LHCN-M2 (cell line): ENCODE measurements at places on chromosomes 16 and 17. TPM values are rescaled to one million over a fixed set of nuclear protein-coding genes. Genes with fewer than 3 reads are reported as not detected.

Gene KRTAP9-8
- not detected in 2 replicates for total RNA-seq

Gene NPW
- 1.3 TPM in 2 replicates for total RNA-seq

Gene KRTAP1-1
- not detected in 2 replicates for total RNA-seq

Gene KRT40
- not detected in 2 replicates for total RNA-seq

Gene KRTAP1-5
- total RNA-seq: 2.8 and 6.0 TPM in 2 replicates

DNA sequence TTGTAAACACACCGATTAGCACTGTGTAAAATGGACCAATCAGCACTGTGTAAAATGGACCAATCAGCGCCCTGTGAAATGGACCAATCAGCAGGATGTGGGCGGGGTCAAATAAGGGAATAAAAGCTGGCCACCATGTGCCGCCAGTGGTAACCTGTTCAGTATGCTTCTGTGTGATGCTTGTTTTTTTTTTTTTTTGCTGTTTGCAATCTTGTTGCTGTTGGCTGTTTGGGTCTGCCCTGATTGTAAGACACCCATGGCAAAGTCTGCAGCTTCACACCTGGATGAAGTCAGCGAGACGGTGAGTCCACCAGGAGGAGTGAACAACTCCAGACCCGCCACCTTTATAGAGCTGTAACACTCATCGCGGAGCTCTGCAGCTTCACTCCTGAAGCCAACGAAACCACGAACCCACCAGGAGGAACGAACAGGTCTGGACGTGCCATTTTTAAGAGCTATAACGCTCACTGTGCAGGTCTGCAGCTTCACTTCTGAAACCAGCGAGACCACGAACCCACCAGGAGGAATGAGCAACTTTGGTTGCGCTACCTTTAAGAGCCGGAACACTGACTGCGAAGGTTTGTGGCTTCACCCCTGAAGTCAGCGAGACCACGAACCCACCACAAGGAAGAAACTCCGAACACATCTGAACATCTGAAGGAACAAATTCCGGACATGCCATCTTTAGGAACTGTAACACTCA lies 85.0 kb upstream of the MED9 start:
- no peak for DNase-seq

DNA sequence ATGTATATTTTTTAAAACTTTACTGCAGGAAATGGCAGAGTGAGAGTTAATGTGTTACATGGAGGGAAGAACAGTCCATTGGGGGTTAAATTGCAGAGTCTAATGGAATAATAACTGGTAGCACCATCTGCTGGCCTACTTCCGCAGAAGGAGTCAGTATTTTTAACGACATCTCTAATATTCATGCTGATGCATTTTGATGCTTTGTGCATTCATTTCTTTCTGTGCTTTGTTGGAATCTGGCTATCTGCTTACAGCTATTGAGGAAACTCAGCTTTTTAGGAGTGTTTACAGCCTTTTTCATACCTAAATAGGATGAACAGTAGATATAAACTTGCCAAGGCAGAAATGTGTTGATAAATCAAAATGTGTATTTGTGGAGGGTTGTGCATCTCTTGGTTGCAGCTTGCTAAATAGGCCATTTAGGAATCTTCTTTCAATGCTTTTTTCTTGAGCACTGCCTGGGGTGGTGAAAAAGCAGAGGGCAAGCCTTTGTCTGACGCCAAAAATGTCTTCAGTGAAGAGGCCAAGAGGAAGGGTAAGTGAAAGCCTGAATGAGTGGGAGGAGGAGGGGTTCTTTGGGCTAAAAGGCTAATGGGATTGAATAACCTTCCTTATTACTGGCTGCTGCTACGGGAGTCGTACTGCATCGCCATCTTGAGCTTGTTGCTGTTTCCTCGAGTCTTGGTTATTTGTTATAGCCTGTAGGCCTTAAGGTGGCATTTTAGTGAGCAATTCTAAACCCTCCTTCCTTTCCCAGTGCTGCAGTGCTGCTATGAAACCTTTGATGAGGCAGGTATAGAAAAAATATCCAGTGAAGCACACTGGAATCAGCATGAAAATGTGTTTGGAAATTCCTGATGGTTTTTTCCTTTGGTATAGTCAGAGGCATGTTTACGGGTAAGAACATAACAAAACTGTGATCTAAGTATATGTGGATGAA lies 153.3 kb downstream of the CHD9 start:
- DNase-seq: peak; percentile 90

DNA sequence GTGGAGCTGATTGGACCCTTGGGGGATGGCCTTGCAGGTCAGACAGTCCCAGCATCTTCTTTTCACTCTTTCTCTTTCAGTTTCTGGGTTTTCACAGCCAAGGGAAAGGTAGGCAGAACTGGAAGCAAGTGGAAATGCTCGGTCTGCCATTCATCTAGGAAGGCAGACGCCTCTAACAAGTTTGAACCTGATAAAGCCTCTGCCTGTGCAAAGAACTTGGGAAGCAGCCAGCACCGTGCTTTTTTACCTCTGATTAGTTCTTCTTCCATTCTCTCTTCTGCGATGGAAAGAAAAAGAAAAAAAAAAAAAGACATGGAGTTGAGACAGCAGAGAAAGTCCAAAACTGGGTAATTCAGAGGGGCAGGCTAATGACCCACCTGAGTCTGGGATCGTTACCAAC lies 997.8 kb upstream of the EEF2KMT start:
- no peak for DNase-seq

- no peak for DNase-seq
Measured at GRCh38 chr16:83661656-83662055, 146.1 kb upstream of the HSBP1 start.

GRCh38 chr16:10828851-10829366 lies 10.3 kb upstream of the TVP23A start:
- DNase-seq: peak; percentile 68

GRCh38 chr17:70022175-70022574 lies 52.9 kb upstream of the KCNJ16 start:
- peak; percentile 12 for DNase-seq

DNA sequence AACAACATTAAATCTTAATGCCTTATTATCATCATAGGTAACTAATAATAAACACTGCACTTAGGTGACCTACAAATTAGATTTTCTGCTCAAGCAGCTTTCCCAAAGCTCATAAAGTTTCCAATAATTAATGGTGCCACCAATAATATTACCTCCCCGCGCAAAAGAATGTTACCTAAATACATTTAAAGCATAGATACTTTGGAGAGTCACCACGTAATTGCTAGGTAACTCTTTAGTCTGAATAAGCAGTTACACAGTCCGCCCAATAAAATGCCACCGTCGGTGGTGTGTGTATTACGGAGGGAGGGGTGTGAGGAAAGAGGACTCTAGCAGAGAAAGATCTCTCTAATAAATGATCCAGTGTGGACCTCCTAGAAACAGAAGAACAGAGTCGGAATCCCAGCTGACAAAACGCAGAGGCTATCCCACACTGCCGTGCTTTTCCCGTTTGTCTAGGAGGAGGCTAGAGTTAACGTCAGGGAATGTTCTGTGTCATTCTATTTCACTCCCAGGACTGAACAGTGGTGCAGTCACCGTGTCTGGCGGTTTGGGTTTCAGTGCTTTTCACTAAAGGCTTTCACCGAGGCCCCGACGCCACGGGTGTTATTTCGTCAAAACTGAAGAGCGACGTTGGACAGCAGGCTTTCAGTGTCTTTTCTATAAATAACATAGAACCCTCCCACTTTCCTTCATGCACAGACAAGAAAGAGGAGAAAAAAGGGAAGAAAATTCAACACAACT lies 630 bp downstream of the RNFT1 start:
- peak; percentile 58 for DNase-seq

GRCh38 chr17:27664606-27664965 lies 33.6 kb downstream of the LGALS9 start:
- no peak for DNase-seq

DNA sequence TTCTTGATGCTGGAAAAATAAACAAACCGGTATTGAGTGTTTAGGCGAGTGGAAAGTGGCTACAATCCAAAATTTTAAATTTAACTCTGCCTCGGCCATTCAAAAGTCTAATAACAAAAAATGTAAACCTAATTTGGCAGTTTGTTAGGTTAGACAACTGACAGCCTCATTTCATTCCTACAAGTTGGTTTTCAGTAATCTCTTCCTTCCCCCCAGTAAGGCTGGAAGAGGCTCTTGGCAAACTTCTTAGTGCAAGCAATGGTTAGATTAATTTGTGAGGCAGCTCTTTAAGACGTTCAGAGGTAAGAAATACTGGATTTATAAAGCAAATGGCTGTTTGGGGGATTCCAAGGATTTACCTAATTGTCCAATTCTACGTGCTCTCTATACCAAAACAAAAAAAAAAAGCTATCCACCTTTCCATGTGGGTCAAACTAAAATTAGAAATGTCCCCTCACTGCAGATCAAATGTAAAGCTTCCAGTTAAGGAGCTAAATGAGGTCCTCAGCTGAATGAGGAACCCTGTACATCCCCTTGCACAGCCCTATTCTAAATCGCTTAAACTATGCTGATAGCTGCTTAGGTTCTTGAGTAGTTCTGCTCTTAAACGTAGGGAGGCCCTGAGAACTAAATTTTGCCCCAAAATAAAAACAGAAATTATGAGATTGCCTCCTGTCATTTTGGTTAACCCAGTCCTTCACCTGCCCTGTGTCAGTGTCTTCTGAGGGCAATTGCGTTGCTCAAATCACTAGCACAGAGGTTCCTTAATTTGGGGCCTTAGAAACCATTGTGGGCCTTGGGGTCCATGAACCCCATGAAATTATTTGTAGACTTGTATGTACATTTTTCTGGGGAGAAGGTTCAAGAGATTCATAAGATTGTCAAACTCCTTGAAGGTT lies 2.9 kb downstream of the HEXIM1 start:
- DNase-seq: no peak

- no peak for DNase-seq
Measured at GRCh38 chr17:79971651-79972050, 64.0 kb downstream of the TBC1D16 start.

DNA sequence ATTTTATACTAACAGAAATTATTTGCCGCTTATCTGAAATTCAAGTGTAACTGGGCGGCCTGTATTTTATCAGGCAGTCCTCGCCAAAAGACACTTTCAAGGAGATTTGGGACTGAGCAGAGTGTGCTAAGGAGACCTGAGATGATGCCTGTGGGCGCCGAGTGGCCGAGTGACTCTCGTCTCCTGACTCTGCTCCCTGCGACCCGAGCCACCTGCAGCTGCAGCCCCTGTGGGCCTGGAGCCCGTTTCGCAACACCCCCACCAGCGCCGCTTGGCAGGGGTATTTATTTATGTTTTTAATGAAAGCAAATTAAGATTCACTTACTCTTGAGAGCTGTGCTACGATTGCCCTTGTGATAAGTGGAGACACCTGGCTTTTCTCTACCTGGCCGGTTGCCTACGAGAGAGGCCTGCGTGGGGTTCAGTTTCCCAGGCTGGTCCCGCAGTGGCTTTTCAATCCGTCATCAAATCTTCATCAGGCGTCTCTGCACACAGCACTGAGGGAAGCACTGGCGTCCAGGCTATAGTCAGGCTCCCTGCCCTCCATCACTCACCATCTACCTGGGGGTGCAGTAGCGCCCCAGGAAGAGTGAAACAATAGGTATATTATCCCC lies 124.0 kb downstream of the SEC14L1 start:
- no peak for DNase-seq

DNA sequence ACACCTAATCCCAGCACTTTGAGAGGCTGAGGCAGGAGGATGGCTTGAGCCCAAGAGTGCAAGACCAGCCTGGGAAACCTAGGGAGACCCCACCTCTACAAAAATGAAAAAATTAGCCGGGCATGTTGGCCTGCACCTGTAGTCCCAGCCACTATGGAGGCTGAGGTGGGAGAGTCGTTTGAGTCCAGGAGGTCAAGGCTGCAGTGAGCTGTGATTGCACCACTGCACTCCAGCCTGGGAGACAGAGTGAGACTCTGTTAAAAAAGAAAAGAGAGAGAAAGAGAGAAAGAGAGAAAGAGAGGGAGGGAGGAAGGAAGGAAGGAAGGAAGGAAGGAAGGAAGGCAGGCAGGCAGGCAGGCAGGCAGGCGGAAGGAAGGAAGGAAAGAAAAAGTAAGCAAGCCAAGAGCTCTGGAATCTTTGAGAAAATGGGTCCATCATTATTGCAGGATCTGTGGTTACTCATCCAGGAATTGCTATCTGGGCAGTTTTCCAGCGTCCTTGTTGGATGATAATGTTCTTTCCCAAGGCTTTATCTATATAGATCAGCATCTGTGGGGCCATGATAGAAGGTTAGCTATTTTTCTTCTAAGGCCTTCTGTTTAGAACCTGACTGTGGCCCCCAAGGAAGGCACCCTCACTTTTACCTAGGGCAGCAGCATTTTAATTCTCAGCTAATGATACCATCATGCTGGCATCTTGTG lies 533.2 kb upstream of the CDH5 start:
- peak; percentile 4 for DNase-seq

GRCh38 chr17:11250161-11250560 lies 9.1 kb downstream of the SHISA6 start:
- DNase-seq: no peak

DNA sequence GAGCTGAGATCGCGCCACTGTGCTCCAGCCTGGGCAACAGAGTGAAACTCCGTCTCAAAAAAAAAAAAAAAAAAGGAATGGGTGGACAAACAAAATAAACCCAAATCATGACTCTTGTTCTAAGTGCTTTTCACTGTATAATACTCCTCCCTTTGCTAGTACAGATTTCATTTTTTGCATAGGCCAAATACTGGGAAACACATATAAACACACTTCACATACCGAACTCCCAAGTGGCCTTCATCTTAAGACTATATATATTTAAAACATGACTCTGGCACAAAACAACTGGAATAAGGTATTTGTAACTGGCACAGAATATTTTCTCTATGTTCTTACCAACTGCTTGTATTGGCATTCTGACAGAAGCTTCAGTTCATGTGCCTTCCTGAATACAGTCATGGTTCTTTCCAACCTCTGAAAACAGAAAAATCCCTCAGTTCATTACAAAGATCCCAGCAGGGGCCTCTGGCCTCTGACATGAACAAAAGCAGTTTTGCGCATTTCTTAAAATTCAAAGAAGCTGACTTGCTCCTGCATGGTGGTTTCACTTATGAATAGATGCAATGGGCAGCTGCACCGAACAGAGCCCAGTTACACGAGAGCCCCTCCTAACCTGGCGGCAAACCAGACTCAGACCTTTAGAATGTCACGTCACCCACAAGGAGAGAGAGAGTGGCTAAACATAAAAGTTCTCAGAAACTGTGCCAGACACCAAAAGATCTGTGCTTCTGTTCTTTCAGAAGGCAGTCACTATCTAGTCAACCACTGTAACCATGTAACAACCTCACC lies 19.1 kb upstream of the COPRS start:
- peak; percentile 18 for DNase-seq
